ENCODE measurements at places on chromosomes 2 and 18.

DNA sequence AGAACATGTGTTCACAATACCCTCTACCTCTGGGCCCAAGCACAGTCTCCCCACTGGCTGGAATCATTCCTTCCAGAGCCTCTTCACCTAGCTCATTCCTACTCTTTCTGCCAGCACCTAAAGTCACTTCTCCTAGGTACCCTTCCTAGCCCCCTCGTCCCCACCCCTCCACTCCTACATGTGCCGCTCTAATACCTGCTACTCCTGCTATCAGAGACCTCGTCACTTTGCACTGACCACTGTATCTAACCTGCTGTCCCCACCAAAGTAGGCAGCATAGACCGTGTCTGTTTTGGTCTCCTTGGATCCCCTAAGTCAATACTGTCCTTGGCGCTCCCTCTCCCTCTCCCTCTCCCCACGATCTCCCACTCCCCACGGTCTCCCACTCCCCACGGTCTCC is 53.2 kb upstream of the PKDCC start:
- no peak for DNase-seq

DNA sequence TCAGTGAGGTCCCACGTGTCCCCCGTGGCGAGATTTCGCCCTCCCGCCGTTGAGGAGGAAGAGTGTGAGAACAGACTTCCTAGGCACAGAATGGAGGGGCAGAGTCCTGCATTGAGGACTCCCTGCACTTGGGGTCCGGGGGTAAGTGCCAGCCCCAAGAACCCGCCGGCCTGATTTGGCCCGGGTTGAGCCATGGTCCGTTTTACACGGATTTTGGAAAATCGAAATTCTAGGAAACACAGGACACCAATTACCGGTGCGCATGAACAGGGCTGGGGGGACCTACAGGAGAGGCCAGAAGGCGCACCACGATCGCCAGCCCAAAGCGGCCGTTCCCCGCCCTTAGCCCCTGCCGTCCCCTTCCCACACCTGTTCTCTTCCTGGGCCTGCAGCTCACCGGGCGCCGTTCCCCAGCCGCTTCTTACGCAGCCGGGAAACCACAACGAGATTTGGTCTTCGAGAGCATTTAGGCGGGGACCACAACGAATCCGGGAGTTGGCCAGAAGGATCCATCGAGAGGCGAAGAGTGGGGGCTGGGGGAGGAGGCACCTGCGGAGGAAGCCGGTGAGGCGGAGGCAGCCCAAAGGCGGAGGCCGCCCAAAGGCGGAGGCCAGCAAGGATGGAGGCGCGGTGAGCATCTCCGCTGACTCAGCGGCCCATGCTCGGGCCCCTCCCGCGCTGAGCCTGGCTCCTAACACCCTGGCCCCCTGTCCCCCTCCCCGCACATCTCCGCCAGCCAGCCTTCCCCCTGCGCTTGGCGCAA is 464 bp upstream of the TLX2 start:
- no peak for DNase-seq

DNA sequence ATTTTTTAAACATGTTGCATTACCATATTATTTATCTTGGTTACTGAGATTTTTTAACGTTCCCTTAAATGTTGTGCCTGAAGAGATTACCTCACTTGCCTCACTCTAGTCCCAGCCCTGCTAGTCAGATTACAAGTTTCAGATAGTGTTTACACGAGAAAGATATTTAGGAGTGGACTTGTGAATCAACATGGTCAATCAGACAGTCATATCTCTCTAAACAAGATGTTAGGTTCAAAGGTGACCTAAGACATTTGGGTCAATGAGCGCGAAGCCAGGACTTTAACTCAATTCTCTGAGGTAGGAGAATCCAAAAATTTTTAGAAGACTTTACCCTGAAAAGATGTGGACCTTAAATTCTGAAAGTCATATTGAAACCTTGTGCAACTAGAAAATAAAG is 14.8 kb upstream of the CALCRL start:
- DNase-seq, result no peak

DNA sequence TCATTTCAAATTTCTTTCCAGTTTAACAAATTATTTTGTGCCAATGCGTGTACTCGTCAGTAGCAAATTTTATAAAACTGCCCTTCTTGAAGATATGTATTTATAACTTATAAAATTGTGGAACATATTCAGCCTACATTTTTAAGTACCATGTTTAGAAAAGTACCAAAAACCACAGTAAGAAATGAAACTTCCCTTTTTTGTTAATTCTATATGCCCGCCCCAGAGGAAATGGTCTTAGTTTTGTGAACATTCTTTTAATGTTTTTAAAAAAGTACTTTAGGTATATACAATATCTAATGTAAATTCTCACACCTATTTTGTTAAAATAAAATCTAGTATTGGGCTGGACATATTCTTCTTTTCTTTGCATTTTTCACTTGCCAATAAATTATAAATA is 1.2 kb downstream of the UGT1A9 start:
- DNase-seq, result no peak

DNA sequence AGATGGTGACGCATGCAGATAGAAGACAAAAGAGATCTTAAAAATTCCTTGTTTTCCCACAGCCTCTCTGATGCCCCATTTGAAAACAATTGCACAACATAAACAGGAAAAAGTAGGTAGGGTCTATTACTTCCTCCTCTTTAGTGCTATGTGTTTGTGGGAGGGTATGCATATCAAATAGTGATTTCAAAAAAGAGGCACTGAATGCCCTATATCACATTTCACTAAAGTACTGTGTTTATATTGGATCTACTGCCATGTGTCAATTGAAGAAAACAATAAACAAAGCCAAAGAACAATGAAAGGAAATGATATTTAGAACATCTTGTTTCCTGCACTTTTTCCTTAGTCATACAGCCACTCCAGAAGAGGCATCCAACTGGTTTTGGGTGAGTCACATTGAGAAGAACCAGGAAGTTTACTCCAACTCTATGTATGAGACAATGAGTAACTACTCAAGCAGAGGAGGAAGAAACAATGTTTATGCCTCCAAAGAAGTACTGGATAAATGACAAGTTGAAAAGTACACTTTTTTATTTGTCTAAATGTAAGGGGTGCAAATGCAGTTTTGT is 583.6 kb downstream of the FBXO15 start:
- peak; percentile 71 for DNase-seq

DNA sequence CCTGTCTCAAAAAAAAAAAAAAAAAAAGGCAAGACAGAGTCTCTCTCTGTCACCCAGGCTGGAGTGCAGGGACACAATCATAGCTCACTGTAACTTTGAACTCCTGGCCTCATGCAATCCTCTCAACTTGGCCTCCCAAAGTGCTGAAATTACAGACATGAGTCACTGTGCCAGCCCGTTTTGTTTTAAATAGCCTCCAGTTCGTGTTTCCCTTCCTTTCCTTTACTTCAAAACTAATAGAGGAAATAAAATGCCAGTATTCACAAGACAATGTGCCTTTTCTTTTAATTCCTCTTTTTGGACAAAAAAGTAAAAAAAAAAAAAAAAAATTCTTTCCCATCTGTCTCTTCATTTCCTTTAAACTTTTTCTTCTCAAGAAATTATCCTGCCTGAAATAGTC is 54.5 kb upstream of the ACMSD start:
- no peak for DNase-seq

DNA sequence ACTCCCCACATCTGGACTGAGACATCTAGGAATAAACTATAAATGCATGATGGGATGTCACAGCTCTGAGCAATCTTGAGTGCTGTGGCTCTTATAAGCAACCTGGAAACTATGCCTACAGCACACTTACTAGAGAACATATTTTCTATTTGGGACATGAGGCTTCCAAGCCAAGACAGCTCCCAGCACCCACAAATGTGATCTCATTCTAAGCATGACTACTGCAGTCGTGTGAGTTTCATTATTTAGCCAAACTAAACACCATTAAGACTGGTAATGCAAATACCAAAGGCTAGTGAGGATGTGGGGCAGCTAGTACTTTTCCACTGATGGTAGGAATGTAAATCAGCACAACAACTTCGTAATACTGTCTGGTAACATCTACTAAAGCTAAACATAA is 72.5 kb downstream of the RTTN start:
- peak; percentile 92 for DNase-seq

DNA sequence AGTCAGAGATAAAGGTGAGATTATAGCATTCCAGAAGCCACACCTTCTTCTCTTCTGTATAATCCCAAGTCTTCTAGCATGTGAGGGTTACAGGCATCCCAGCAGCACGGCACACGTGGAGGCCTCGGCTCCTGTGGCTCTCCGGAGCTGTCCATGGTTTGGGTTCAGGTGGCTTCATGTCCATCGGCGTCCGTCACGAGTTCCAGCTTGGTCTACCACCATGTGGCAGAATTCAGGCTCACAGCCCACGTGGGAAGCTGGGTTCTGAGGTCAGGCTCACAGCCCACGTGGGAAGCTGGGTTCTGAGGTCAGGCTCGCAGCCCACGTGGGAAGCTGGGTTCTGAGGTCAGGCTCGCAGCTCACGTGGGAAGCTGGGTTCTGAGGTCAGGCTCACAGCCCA is 378.3 kb upstream of the SALL3 start:
- DNase-seq, result no peak

DNA sequence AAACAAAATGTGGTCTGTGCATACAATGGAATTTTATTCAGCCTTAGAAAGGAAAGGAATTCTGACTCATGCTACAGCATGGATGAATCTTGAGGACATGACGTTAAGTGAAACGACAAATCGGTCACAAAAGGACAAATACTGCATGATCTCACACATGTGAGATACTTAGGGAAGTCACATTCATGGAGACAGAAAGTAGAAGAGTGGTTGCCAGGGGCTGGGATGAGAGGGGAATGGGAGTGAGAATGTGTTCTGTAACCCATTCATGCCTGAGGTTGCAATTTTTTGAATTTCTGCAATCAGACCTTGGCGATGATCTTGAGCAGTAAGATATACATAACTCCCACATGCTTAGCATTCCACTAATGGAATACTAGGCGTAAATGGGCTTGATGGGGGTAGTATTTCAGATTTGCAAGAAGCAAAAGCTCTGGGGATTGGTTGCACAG is 22.0 kb downstream of the FHL2 start:
- peak; percentile 64 for DNase-seq

DNA sequence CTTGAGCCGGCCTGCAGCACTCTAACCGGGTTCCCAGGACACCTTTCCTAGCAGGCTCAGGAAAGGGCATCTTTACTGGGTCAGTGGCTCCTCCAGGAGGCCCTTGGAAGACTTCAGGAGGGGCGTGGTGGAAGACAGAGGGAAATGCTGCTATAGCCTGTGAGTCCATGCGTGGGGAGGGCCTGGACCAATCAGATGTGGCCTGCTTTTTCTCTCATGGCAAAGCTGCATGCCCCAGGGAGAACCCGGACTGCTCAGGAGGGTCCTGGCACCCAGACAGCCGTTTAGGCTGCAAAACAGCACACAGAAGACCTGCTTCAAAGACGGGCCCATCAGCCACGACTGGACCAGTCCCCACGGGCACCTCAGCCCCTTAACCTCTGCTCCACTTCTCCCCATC is 84.4 kb downstream of the EIPR1 start:
- no peak for DNase-seq

DNA sequence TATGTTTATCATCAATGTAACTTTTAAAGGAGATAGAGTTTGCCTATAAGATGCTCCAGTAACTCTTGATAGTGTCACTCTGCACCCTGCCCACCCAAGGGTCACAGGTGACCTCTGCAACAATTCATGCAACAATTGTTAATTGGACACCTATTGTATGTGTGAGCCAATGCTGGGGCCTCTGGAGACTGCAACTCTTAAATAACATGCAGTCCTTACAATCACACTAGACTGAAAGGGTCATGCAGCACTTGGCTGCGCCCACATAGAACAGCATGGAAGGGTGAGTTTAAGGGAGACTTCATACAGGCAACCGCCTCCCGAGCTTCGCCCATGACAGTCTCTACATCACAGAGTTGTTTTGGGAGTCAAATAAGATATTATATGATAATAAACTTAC is 137.1 kb upstream of the TWIST2 start:
- no peak for DNase-seq

GRCh38 chr2:11417946-11418585 is 47.9 kb downstream of the E2F6 start:
- DNase-seq, result no peak

DNA sequence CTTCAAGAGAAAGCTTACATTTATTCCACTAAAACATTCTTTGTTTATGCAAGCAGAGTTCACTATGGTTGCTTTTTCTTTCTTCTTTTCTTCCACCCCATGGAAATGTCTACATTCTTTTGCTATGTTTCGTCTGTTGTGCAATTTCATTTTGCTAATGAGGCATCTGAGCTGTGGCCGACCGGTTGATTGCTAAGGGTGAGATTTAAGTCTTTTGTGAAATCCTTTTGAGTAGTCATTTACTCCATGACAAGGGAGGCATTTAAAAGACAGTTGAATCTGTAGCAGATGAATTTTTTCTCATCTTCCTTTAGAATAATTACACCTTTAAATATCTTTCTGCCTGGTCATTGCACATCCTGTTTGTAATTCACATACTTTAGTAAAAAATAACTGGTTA is 324.1 kb upstream of the THUMPD2 start:
- DNase-seq, result peak; percentile 95

DNA sequence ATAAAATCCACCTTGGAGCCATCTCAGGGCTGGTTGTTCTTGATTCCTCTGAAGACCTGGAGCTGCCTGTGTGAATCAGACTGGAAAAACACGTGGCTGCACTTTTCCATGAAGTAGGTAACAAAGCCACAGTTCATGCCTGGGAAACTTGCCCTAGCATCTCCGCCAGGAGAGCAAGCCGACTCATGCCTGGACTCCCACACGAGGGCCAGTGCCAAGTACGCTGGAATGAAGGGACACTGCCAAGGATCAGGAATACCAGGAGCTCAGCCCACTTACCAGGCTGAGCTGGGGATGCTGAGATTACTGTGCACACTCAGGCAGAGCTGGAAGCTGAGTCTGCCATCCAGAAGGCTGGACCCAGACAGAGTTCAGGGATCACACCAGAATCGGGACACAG is 10.9 kb upstream of the FHL2 start:
- peak; percentile 98 for DNase-seq

DNA sequence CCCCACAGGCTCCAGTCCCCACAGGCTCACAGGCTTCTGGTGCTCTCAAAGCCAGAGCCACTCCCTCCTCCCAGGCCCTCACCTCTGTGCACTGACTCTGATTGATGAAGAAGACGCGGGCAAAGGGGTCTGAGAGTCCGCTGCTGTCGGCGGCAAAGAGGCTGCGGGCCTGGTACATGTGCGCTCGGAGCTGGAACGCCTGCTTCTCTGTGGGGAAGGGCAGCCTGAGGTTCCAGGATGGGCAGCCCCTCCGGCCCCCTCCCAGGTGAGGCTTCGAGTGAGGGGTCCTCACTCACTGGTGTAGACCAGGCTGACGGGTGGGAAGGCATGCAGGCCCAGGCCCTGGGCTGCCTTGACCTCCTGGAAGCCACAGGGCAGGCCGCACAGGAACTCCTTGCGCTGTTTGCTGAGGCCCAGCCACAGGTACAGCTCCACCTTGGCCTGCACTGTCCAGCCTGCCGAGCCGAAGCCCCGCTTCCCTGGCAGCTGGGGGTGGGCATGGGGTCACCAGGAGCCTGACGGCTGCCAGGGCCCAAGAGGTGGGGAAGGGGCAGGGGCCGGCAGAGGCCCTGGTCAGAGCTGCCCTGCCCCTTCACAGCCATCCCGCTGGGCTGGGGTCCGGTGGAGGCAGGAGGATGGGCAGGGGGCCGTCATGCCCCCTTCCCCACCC is 2.0 kb downstream of the OTOF start:
- DNase-seq, result no peak
